ENCODE measurements at places on chromosomes 12 and 14. TPM values are rescaled to one million over a fixed set of nuclear protein-coding genes. Genes with fewer than 3 reads are reported as not detected.

The RAPGEF3 gene
- 26.5 TPM for total RNA-seq

The KRT77 gene
- not detected for total RNA-seq

- no peaks in the 10 kb centered on the region for H3K27me3 ChIP-seq
- no peaks in the 10 kb centered on the region for H3K4me1 ChIP-seq
- H3K4me3 ChIP-seq = no peak overlapping the region
These were observed 161.3 kb upstream of the FAR2 start for GRCh38 chr12:28987538-28988324.

GRCh38 chr12:107248187-107248586, 154.8 kb upstream of the CRY1 start:
- no peak overlapping the region for H3K4me3 ChIP-seq
- H3K36me3 ChIP-seq = no peaks in the 10 kb centered on the region
- no peaks in the 10 kb centered on the region for H3K4me1 ChIP-seq
- H3K27me3 ChIP-seq = no peaks in the 10 kb centered on the region

- no peak overlapping the region for H3K27ac ChIP-seq
- no peak overlapping the region for H3K4me3 ChIP-seq
- H3K4me1 ChIP-seq = no peaks in the 10 kb centered on the region
- H3K36me3 ChIP-seq = no peaks in the 10 kb centered on the region
- peak; percentile 57 for DNase-seq
- no peaks in the 10 kb centered on the region for H3K27me3 ChIP-seq
These were observed 556.7 kb upstream of the FBXO33 start for GRCh38 chr14:39988939-39989338.

DNA sequence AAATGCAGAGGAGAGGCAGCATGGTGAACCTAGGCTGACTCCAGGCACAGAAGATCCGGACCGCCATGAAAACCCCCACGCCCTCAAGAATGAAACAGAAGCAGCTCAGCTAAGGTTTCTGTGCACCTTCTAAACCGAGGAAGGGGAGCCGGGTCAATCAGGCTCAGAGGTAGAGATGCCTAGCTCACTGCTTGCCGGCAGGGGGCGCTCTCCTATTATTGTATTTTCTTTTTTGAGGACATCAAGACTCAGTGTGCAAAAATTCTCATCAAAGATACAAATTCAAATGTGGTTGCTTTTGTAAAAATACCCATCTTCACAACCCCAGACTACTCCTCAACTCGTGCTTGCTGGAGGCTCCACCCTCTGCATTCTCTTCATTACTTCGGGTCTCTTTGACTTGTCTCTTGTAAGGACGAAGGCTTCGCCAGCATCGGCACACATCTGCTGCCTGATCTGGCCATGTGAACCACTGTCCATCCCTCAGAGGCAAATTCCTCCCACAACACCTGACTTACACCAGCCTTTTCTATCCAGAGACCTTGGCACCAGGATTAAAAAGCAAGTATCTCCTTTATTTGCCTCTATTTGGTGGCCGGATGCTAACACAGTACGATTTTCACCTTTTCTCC, 33.4 kb upstream of the RNASE3 start:
- no peak overlapping the region for H3K4me3 ChIP-seq
- H3K36me3 ChIP-seq = no peaks in the 10 kb centered on the region
- DNase-seq = peak; percentile 63
- peaks cover 4% of the 10 kb centered on the region for H3K4me1 ChIP-seq

GRCh38 chr12:104930388-104931326, 27.4 kb downstream of the SLC41A2 start:
- no peak overlapping the region for H3K4me3 ChIP-seq
- no peaks in the 10 kb centered on the region for H3K36me3 ChIP-seq
- H3K27ac ChIP-seq = no peak overlapping the region
- DNase-seq = no peak
- no peaks in the 10 kb centered on the region for H3K4me1 ChIP-seq

DNA sequence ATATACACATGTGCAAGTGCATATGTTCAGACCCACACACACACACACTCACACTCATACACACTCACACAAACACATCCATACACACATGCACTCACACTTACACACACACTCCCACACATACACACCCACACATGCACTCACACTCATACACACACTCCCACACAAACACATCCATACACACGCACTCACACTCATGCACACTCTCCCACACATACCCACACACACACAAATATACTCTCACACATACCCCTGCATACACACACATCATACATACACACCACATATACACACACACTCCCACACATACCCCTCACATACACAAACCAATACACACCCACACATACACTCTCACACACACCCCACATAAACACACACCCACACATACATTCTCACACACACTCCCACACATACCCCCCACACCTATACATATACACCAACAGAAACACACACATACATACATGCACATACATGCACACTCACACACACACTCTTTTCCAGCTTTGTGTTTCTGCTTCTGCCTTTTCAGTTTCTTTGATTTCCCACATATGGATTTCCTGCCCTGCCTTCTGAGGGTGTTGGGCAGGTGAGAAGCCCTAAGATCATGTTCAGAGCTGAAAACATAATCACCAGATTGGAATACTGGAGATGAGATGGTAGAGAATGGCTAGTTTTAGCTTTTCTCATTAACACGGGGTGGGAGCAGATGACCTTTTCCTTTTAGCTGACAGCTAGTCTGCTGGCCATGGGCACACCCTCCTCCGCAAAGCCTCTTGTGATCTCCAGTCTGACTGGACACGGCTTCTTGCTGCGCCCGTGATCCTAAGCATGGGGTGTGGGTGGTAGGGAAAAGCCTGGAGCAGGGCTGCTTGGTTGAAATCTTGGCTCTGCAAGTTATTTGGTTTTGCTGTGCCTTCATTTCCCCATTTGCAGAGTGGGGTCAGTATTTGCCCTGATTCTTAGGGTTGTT, 214.0 kb downstream of the CHST11 start:
- H3K27me3 ChIP-seq = no peaks in the 10 kb centered on the region
- H3K27ac ChIP-seq = peak overlapping the region; percentile 87
- no peaks in the 10 kb centered on the region for H3K36me3 ChIP-seq
- H3K4me3 ChIP-seq = no peak overlapping the region

DNA sequence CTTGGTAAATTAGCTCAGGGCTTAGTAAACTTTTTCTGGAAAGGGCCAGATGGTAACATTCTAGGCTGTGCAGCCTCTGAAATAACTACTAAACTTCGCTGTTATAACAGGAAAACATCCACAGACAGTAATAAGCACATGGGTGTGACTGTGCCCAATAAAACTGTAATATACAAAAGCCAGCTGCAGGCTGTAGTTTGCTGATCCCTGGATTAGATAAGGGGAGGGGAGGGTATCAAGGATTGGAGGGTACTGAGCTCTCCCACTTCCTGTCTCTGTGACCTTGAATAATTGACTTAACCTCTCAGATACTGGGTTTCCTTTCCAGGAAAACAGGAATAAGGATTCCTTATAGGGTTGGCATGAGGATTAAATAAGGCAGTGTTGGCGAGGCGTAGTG, 81.2 kb downstream of the CCDC60 start:
- H3K27ac ChIP-seq = no peak overlapping the region
- no peaks in the 10 kb centered on the region for H3K27me3 ChIP-seq
- H3K4me3 ChIP-seq = no peak overlapping the region
- no peak for DNase-seq

- DNase-seq = no peak
- H3K36me3 ChIP-seq = peaks cover 3% of the 10 kb centered on the region
- H3K4me3 ChIP-seq = no peak overlapping the region
These were observed 55.5 kb upstream of the SRSF5 start for GRCh38 chr14:69711477-69711876.

DNA sequence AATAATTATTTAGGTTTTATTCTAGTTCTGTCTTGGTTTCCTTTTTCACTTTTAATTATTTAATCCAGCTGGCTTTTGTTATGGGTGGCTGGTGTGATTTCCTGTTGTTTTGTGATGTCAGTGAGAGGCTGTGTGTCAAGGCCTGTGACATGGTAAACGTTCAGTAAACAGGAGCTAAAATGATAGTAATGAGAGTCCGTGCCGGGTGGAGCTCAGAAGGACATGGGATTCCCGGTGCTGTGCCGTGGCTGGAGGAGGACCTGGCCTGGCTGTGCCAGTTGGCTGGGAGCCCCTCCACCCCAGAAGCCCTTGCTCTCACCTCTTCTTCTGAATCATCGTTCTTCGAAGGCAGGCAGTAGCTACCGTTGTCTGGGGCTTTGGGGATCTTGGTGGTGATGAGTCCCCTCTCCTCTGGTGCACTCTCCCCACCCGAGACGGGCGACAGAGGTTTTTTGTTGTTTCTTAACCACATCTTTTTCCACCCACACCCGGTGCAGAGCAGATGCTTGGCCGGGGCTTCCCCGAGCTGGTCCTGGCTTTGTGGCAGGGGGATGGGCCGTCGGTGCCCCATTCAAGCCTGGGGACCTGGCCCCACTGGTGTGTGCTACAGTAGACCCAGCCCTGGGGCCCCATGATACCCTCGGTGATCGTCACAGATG, 29.1 kb downstream of the SH2B3 start:
- DNase-seq = peak; percentile 88
- no peak overlapping the region for H3K4me3 ChIP-seq
- peak overlapping the region; percentile 48 for H3K27ac ChIP-seq
- peaks cover 18% of the 10 kb centered on the region for H3K4me1 ChIP-seq

DNA sequence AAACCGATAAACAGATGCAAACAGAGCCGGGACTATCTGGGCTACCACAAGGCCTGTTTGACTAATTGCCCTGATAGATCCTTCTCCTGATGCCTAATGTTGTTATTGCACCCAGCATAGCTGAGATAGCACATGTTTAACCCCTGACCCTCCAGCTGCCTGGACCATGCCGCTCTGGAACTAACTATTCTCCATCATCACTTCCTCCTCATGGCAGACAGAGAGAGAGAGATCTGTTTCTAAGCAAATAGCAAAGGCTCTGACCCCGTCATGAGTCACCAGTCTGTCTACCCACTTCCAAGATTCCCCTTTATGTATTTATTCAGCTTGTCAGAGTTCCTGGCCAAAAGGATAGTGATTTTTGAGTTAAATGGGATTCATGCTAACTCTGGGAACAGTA, 58.2 kb upstream of the FLRT2 start:
- no peak for DNase-seq
- no peaks in the 10 kb centered on the region for H3K36me3 ChIP-seq
- H3K4me1 ChIP-seq = peaks cover 12% of the 10 kb centered on the region
- no peaks in the 10 kb centered on the region for H3K27me3 ChIP-seq

- no peaks in the 10 kb centered on the region for H3K4me1 ChIP-seq
- no peaks in the 10 kb centered on the region for H3K27me3 ChIP-seq
- no peak for DNase-seq
- no peak overlapping the region for H3K27ac ChIP-seq
- no peaks in the 10 kb centered on the region for H3K36me3 ChIP-seq
These were observed 479.7 kb downstream of the FSCB start for GRCh38 chr14:44027397-44027796.

- no peaks in the 10 kb centered on the region for H3K36me3 ChIP-seq
- no peak for DNase-seq
- H3K27ac ChIP-seq = no peak overlapping the region
- peaks cover 23% of the 10 kb centered on the region for H3K27me3 ChIP-seq
- H3K4me1 ChIP-seq = no peaks in the 10 kb centered on the region
- H3K4me3 ChIP-seq = no peak overlapping the region
These were observed 163.8 kb upstream of the MYL2 start for GRCh38 chr12:111084158-111084557.

DNA sequence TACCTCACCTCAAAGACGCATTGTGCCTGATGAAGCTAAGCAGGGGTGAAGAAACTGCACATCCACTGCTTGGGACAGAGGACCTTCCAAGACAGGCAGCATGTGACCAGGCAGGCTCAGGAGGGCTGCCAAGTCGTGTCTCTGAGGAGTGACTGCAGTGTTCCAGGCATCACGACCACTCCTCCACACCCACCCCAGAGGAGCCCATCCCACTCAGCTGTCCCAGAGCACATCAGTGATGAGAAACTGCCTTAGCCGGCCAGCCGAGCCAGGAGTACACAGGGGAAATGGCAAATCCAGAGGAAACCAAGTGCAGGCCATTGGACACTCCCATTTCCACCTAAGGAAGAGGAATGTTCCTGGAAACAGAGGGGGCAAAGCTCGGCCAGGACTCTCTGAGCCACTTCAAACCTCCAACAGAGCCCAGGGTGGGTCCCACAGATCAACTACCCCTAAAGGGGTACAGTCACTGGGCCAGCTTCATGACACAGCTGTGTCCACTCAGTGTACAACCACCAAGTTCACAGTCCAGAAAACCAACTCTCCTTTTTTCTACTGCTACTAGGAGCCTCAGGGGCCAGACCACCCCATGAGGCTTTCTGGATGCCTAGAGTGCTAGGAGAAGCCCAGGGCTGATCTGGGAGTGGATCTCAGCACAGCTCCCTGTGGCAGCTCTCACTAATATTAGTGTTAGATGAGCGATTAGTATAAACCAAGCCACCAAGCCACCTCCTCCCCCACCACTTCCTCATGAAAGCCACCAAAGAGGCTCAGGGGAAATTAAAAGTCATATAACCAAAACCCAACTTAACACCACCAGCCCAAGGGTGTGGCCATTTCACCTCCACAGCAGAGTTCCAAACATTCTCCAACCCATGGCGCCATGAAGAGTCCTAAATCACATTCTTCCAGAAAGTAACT, 15.4 kb downstream of the PXN start:
- H3K4me1 ChIP-seq = peaks cover 22% of the 10 kb centered on the region
- H3K4me3 ChIP-seq = no peak overlapping the region
- peaks cover 4% of the 10 kb centered on the region for H3K36me3 ChIP-seq
- H3K27ac ChIP-seq = peak overlapping the region; percentile 92

All from lung (tissue), 17 donors.